ENCODE measurements at places on chromosomes 7 and 10.

DNA sequence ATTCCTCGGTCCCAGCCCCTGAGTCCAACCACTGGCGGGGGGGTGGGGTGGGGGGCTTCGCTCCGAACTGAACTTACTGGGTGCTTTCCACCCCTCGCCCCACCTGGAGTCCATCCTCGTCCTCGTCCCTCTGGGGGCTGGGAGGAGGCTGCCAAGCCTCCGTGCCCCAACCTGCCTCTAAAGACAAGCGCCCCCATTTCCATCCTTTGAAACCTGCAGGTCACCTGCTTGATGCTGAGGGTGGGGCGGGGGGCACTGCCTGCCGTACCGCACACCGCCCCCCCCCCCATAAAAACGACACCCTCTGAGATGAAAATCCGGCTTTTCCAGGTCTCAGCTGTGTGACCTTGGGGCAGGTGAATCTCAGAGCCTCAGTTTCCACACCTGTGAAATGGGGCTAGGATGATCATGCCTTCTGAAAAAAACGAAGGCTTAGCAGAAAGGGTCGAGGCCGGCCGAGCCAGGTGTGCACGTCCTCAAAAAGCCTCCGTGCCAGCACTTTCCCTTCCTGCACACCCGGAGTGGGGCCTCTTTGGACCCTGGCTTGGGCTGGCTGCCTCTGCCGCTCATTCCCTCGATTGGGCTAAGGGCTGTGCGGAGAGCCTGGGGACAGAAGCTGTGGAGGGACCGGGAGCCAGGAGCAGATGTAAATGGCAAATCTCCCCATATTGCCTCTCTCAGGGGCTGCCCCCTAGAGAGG is 967 bp downstream of the ELFN1 start:
- no peak for DNase-seq

- no peak for DNase-seq
Measured at GRCh38 chr7:127890726-127891125, 140.5 kb downstream of the LRRC4 start.

GRCh38 chr10:69047111-69047832 is 40.6 kb upstream of the SRGN start:
- no peak for DNase-seq

GRCh38 chr7:151858456-151858855 is 18.5 kb downstream of the PRKAG2 start:
- no peak for DNase-seq

DNA sequence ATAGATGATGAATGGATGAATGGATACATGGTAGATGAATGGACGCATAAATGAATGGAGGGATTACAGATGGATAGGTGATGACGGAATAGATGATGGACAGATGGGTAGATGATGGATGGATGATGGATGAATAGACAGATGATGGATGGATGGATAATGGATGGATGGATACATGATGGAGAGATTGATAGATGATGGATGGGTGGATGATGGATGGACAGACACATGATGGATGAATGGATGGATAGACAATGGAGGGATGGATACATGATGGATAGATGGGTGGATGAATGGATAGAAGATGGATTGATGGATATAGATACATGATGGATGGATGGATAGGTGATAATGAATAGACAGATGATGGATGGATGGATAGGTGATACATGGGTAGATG is 8.8 kb upstream of the PDGFA start:
- no peak for DNase-seq

- DNase-seq: no peak
Measured at GRCh38 chr10:78914060-78914378, 154.7 kb upstream of the ZMIZ1 start.

GRCh38 chr7:135994466-135995205 is 17.5 kb upstream of the MTPN start:
- no peak for DNase-seq

DNA sequence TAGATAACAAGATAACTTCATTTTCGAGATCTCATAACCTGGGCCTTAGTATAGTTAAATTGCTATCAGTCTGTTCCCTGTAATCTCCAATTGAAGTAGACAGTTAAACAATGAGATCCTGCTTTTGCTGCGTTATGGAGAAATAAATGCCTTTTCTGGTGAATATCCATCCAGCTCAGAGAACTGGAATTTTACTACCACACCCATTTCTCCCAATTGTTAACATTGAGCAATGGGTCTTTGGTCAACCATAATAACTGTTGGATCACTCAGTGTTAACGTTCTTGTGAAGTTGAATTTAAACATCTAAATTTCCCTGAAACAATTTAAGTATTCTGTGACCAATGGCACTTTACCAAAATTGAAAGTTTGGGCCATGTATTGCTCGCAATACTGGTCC is 3.0 kb downstream of the CALU start:
- DNase-seq: no peak

- no peak for DNase-seq
Measured at GRCh38 chr7:24800667-24801066, 43.4 kb upstream of the GSDME start.

DNA sequence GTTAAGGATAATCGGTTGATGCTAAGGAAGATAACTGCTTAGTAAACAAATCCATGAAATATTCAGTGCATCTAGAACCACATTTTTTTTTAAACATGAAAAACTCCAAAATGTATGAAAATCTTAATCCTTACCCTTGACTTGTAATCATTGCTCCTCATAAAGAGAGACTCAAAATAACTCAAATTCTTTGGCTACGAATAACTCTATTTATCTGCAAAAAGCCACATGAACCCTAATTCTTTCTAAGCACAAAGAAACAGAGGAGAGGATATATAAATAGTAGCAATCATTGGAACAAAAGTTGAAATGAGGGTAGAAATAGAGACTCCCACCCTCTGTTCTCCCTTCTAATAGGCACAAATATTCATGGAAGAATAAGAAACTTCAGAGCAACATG is 40.2 kb downstream of the ANK3 start:
- no peak for DNase-seq

DNA sequence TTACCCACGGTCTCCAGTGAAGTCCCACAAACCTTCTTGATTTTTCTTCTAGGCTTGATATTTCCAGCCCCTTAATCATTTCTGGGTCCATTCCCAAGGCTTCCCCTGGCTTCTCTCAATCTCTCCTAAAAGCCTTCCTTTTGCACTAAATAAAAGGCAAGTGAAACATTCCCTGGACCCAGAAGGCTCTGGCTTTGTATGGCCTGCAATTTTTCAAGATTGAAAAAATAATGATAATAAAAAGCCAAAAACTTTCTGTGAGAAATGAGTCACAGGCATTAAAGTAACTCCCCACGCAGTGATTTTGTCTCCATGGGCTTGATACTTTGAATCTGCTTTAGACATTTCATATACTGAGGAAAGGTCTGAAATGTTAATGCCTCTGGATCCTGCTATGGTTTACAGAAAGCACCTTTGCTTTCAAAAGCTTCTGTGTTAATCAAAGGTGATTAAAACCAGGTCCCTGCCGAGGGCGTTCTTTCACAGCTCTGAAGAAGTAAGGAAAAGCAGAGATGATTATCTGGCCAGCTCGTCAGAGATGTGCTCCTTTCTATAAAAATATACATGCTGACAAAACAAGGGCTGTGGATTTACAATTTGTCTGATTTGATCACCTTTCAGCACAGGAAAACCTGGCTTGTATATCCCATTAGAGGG is 118.9 kb upstream of the TMEM72 start:
- DNase-seq: no peak
